K562 (cell line): ENCODE measurements at places on chromosomes 1 and 21.

GRCh38 chr1:61506236-61506635 lies 218.7 kb downstream of the TM2D1 start:
- DNase-seq = no peak

DNA sequence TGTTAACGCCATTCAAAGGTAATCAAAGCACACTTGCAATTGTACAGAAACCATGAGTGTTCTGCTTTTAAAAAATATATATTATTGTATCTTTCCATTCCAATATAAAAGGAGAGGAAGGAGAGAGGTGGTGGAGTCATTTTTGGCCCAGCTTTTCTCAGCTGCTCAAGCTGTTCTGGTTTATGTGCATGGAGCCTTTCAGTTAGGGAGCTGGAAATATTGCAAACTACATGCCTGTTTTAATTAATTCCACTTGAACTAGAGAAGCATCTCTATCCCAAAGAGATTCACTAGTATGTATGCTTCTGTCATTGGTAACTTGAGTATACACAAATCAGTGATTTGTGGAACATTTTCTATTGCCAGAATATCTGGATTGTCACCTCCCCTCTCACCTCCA lies 28.5 kb upstream of the C1orf105 start:
- no peak for DNase-seq

- DNase-seq = no peak
Measured at GRCh38 chr1:64595871-64596515, 126.1 kb downstream of the CACHD1 start.

DNA sequence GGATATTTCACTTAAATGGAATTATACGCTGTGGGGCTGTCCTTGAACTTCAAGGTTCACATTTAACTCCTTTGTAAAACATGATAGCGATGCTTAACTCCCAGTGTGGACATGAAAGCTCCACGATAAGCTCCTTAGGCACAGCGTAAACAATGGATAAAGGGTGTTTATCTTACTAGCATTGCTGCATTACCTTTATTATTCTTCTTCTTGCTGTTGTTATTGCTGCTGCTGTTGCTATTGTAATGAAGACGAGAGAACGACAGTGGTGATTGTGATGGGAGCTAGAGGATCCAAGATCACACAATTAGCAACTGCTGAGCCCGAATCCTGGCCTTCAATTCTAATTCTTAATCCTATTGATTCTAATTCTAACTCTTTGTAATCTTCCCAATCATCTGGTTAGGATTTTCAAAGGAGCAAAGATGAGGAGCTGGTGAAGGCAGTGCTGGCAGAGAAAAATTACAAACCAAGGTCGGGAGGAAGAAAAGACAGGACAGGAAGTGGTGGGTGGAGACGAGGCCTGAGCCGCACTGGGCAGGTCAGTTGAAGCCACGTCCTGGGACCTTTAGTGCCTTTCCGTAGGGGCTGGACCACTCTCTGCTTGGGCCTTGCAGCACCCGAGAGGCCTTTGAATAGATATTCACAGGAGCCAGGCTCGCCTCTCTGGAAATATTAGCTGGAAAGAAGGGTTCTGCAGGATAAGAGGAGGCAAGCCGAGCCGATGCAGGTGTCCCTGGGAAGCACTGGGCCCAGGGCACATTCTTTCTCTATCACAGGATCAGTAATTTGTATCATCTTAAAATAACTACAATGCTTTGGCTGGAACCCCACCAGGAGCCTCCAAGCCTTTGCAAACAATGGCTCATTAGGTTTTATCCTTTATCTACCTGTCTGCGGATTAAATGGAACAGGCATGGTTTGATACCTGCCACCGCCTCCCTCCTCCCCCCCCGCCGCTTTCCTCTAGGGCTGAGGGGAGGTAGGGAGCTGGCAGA lies 571.6 kb downstream of the AJAP1 start:
- DNase-seq = no peak

- no peak for DNase-seq
Measured at GRCh38 chr1:1982379-1983232, 21.0 kb downstream of the CFAP74 start.

DNA sequence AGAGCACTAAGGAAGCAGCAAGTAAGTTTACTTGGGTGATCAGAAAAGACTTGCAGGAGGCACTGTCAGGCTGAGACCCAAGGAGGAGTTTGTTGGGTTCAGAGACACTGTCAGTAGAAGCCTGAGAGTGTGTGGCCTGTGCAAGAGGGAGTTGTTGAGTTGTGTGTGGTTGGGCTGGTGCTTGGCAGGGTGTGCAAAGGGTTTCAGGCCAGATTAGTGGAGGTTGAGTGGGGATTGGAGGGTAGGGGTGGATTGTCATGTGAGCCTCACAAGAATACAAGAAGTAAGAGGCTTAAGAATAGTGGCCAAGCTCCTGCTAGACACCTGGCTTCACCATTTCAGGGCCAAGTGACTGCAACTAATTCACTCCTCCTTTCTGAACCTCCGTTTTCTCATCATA lies 8.9 kb upstream of the KIF21B start:
- no peak for DNase-seq

DNA sequence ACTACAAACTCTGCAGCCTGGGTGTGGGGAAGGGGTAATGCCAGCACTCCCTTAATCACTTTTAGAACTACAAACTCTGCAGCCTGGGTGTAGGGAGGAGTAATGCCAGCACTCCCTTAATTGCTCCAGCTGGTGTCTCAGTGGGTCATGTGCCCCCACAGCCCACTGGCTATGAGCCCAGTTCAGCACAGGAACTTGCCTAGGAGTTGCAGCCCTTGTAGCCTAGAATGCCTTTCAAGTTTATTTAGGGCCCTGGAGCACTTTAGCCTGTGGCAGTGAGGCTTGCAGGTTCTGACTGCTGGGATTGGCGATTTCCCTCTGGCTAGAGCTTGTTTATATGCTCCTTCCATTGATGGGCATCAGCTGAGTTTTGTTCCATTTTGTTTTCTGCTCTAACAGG lies 17.1 kb downstream of the VN1R5 start:
- DNase-seq = no peak

- peak; percentile 71 for DNase-seq
Measured at GRCh38 chr1:167219646-167220536, 795 bp upstream of the POU2F1 start.

GRCh38 chr1:38175121-38175520 lies 128.5 kb upstream of the POU3F1 start:
- no peak for DNase-seq

- no peak for DNase-seq
Measured at GRCh38 chr1:30166174-30166573, 557.2 kb downstream of the MATN1 start.

DNA sequence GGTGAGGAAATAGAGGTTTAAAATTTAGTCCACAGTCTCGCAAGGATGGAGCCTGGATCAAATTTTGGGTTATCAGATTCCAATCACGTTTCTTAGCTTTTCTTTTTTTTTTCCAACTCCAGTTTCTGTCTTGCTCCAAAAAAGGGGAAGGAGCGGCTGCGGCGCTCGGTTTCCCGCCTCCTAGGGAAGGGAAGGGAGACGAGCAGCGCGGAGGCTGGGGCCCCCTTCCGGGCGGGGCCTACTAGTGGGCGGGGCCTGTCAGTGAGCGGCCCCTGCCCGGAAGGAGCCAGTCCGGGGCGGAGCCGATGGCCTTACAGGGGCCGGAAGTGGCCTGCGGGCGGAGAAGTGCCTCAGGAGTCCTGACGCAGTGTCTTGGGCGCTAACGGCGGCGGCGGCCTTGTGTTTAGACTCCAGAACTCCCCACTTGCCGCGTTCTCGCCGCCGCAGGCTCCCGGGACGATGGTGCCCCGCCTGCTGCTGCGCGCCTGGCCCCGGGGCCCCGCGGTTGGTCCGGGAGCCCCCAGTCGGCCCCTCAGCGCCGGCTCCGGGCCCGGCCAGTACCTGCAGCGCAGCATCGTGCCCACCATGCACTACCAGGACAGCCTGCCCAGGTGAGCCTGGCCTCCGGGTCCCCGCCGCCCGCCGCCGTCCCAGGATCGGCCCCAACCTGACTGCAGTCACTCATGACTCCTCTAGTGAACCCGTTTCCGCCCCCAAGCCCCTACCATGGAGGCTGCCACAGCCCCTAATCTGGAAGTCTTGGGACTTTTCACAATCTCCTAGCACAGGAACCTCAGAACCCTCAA lies at the start of gene CPT2:
Gene CPT2 (plus strand): TSS at position 340 of the 806 bp plus-strand sequence. CDS start 120 bp downstream, at position 460.
- peak; percentile 100 for DNase-seq

GRCh38 chr1:150720703-150721102 lies at the start of gene HORMAD1:
Gene HORMAD1, minus strand, starts transcription at chr1:150720895. Its CDS starts 1,390 bp downstream, at chr1:150719505.
- no peak for DNase-seq

DNA sequence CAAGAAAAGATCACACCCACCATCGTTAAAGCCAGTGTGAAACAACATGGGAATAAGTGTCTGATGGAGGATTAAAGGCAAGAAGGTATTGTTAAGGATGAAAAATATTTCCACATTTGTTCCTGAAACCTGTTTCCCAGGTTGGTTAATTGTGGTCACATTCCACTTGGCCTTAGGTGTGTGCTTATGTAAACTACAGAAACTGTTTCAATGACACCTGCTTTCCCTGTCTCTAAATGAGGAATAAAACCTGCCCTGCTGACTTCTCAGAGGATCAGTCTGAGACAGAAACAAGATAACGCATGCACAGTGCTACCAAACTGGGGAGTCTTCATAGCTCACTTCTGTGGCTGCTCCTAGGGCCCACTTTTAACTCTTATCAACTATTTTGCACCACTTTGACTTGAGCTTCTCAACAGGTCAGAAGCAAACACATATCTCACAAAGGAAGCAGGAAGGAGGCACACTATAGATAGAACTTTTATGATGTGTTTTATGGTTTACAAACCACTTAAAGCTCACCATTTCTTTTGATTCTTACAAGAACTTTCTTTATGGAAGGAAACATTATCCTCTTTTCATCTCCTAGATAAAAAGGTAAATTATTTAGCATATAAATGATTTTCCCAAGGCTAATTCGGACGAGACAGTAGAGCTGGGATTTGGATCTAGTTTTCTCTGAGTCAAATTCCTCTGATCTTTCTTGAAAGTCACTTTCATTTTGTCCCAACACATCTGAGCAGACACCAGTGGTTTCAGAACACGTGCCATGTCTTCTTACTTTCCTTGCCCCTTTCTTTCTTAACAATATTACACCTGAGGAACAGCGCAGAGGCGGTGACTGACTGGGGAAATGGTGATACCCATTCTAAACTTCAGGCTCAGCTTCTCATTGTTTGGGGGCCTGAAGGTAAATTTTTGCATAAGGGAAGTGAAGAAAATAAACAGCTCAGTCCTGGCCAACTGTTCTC lies 33.4 kb downstream of the CYP2J2 start:
- DNase-seq = no peak

DNA sequence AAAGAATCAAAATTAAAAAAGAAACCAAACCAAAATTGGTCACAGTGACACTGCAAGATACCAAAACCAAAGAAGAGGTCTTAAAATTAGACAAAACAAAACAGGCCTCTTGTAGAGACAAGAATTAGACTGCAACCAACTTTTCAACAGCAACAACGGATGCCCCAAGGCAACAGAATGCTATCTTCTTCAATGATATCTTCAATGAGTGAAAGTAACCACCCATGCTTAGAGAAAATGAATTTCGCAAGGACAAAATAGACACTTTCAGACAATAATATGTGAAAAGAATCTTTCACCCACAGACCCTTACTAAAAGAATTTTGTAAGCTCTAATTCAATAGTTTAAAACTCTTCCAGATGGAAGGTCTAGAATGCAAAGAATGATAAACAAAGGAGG lies 41.7 kb downstream of the USP48 start:
- DNase-seq = no peak

GRCh38 chr1:153984123-153984894 lies 1.8 kb downstream of the RAB13 start:
- no peak for DNase-seq

- DNase-seq = no peak
Measured at GRCh38 chr1:244822878-244823277, 12.6 kb upstream of the COX20 start.

DNA sequence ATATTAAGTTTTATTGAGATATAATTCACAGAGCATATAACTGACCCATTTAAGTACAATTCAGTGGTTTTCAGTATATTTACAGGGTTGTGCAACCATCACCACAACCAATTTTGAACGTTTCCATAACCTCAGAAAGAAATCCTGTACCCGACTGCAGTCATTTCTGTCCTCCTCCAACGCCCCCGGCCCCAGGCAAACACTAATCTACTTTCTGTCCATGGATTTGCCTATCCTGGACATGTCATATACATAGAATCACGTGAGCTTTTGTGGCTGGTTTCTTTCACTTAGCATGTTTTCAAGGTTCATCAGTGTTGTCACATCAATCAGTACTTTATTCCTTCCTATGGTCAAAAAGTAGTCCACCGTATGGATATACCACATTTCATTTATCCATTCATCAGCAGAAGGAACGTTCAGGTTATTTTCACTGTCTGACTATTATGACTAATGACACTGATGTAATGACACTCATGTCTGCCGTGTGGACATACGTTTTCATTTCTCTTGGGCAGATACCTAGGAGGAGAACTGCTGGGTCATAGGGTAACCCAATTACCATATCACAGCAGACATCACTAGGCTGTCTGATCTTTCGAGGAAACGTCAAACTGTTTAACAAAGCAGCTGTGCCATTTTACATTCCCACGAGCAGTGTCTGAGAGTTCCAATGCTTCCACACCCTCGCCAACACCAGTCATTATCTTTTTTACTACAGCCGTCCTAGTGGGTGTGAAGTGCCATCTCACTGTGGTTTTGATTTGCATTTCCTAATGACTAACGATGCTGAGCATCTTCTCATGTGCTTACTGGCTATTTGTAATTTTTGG lies 30.8 kb downstream of the MRPL37 start:
- DNase-seq = no peak

- DNase-seq = no peak
Measured at GRCh38 chr21:44666401-44667320, at the start of gene KRTAP12-2. Gene KRTAP12-2, minus strand, starts transcription at chr21:44666927. Its CDS starts 41 bp downstream, at chr21:44666886.

DNA sequence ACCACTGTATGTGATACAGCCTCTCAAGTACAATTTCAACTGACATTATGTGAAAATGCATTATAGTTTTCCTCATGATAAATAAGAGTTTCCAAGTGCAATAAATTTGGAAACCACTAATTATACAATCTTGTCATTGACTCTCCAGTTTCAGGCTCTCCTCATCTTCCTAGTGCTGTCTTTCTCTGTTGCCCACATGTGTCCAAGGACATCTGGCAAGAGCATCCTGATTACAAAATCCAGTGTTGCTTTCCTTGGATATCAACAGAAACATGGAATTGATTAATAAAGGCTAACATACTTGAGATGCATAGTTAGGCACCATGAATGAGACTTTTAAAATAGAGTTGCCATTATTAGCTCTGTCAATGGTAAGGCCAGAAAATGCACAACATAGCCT lies 15.6 kb upstream of the MAP10 start:
- DNase-seq = no peak

- no peak for DNase-seq
Measured at GRCh38 chr1:182211386-182211785, 149.9 kb upstream of the ZNF648 start.

GRCh38 chr1:169964206-169964605 lies 70.5 kb upstream of the SCYL3 start:
- DNase-seq = no peak

GRCh38 chr1:83098791-83099190 lies 900.1 kb downstream of the TTLL7 start:
- no peak for DNase-seq

DNA sequence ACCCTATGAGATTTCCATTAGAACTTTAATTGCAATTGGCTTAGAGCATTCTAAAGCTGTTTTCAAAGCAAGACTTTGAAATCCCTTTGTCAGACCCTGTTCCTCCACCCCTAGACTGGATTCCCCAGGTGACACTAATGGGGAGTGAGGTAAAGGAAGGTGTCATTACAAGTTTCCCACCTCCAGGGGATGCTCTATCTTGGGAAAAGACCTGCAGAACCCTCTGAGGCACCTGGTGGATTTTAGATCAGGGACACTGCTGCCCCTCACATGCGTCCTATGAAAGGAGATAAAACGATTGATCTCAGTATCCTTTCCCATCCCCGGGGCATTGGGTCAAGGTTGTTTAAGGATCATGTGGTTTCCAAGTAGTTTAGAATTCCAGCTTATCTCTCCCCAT lies 80.3 kb upstream of the RGS4 start:
- no peak for DNase-seq
